ENCODE measurements at places on chromosomes 11 and 22.
A peak's percentile ranks its signal among the peaks of the same experiment; 100 is the strongest.

DNA sequence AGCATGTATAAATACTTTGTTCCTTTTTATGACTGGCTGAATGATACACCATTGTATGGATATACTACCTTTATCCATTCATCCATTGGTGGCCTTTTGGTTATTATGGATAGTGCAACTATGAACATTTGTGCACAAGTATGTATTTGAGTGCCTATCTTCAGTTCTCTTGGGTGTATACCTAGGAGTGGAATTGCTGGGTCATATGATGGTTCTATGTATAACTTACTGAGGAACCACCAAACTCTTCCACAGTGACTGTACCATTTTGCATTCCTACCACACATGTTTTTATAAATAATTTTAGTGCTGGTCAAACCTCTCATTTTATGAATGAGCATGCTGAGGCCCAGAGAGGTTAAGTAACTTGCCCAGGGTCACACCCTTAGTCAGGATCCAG, 3.8 kb upstream of the PATZ1 start:
- no peak for DNase-seq

- no peak for DNase-seq
Measured at GRCh38 chr11:68928136-68928880, 24.6 kb downstream of the IGHMBP2 start.

DNA sequence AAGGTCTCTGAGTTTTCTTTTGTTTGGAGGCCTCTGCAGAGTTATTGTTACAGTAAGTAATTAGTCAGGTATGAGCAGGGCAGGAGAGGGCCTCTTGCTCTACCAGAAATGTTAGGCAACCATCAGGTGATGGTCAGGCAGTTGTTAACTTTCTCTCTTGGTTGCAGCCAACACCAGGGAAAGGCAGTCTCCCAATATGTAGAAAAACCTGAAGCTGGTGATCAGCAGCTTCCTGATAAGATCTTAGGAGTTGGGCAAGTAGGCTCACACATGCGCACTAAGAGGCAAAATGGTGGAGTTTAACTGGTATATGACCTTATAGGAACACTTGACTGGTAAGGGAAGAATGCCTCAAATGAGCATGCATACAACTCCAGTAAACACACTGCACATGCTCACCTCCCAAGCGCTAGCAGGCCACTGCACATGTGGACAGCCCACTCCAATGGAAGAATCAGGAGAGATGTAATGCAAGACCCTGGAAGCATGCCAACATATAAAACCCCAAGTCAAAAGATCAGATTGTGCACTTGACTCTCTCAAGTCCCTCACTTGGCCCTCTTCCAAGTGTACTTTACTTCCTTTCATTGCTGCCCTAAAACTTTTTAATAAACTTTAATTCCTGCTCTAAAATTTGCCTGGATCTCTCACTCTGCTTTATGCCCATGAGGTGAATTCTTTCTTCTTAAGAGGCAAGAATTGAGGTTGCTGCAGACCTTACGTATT, 23.7 kb upstream of the SLC35F2 start:
- no peak for DNase-seq

DNA sequence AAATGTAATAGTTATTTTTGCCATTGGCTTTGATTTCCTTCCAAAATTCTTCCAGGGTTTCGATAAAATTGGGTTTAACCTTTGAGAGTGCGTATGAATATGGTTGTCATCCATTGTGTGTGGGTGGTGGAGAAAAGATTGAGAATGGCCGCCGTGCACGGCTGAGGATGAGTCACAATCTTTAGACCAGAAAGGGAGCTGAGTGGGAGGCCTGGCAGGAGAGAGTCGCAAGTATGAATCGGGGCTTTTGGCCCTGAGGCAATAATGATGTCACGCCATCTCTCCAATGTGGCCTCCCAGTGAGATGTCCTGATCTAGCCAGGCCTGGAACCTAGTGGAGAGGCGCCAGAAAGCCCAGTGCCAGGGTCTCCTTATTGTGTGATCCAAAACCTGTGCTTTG, 33.1 kb upstream of the SMPD1 start:
- DNase-seq: no peak

DNA sequence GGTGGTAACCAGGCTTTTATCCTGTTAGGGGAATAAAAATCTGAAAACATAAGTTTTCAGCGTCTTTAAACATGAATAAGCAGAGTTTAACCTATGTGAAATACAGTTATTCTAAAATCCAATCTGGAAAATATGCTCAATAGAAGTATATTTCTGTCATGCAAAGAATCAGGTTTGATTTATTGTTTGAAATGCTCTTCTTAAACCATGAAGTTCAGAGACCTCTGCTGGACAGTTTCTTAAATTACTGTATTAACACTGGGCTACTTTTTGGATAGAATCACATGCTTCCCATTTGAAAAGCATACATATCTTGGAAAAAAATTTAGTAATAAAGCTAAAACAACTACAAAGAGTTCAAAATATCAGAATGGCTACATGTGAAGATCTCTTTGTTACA, 25.4 kb downstream of the APIP start:
- peak; percentile 14 for DNase-seq
